H9 (cell line): ENCODE measurements at places on chromosomes 5 and 9. TPM values are rescaled to one million over a fixed set of nuclear protein-coding genes. Genes with fewer than 3 reads are reported as not detected.
A peak's percentile ranks its signal among the peaks of the same experiment; 100 is the strongest.

The GPX3 gene
- 20.4 and 20.9 TPM in 2 replicates for total RNA-seq

GRCh38 chr9:77375956-77376532, 198.7 kb downstream of the VPS13A start:
- DNase-seq, result no peak
- no peak overlapping the region for H3K4me3 ChIP-seq
- H3K4me1 ChIP-seq, result no peaks in the 10 kb centered on the region
- H3K27ac ChIP-seq, result no peak overlapping the region
- H3K27me3 ChIP-seq, result no peaks in the 10 kb centered on the region

GRCh38 chr5:109191153-109191558, 218.6 kb downstream of the PJA2 start:
- H3K4me1 ChIP-seq, result peaks cover 18% of the 10 kb centered on the region; the same call in 1 of the 2 replicates
- no peak for DNase-seq
- no peak overlapping the region for H3K4me3 ChIP-seq
- no peaks in the 10 kb centered on the region for H3K36me3 ChIP-seq
- no peak overlapping the region for H3K27ac ChIP-seq

DNA sequence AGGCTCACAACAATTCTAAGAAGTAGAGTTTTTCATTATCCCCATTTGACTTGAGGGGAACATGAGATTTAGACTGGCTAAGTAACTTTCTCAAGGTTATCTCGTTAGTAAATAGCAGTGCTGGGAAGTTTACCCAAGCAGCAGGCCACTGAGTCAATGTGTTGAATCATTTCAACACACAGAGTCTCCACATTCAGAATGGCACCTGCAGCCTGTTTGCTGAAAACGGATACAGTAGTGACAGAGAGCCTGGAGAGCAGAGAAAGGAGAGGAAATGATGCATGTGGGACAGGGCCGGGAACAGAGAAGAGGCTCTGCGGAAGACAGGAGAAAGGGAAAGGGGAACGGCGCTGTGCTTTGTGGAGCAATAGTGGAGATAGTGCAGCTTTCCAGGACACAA, 33.5 kb upstream of the ZSWIM6 start:
- DNase-seq, result no peak
- no peak overlapping the region for H3K4me3 ChIP-seq
- H3K36me3 ChIP-seq, result no peaks in the 10 kb centered on the region

The CCL21 gene
- total RNA-seq, result not detected in 2 replicates

The PAM gene
- total RNA-seq, result 31.5 and 34.9 TPM in 2 replicates

DNA sequence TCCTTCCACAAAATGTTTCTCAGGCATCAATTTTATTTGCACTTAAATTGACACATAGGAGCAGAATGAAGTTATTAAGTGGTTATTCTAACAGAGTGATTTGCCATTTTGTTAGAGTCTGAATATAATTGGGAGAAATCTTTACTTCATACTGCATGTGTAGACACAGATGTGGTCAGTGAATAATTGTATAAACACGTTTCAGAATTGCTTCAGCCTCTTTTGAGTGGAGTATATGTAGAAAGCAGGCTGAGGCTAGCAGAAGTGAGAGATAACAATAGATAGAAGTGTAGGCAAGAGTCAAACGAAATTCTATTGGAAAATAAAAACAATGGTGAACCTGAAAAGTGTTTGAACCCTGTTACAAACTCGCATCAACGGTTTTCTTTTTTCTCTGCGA, 270.7 kb downstream of the TMEM167A start:
- no peak overlapping the region for H3K4me3 ChIP-seq
- no peak for DNase-seq
- no peak overlapping the region for H3K27ac ChIP-seq
- no peaks in the 10 kb centered on the region; the same call in 1 of the 2 replicates for H3K4me1 ChIP-seq
- H3K27me3 ChIP-seq, result no peaks in the 10 kb centered on the region

DNA sequence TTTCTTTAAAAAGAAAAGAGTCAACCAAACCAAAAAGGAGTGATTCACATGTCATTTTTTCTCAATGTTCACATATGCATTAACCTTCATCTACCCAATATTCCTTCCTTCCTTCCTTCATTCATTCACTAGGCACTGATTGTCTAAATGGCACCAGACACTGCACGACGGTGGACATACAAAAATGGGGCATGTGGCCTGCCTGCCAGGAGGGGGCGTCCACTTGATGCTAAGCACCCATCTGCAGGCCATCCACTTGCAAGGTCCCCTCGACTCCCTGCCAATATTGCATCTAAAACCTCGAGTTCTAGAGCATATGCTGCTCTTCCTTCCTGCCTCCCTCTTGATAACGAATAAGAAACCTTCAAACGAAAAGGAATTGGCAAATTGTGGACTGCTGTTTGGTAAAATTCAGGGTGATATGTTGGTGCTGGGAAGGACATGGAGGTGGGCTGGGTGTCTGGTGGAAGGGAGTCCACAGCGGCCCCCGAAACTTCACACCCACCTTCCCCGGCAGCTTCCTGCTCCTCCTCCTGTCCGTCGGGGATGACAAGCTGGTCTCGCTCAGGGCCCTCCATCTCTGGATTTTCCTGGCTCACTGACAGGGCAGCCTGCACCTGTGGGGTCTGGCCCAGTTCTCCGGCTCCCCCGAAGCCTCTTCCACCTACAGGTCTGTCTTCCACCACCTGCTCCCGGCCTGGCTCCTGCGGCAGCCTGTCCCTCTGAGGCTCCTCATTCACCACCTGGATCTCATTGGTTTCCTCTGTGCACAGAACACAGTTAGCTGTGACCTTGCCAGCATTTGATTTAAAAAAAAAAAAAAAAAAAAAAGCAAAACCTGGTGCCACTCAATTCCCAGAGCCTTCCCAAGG, 64.3 kb downstream of the GOLM1 start:
- H3K4me3 ChIP-seq, result no peak overlapping the region
- H3K4me1 ChIP-seq, result no peaks in the 10 kb centered on the region
- H3K36me3 ChIP-seq, result peaks cover 46% of the 10 kb centered on the region; the same call in 2 of the 3 replicates
- DNase-seq, result peak; percentile 68
- no peaks in the 10 kb centered on the region; the same call in 1 of the 2 replicates for H3K27me3 ChIP-seq
- H3K27ac ChIP-seq, result no peak overlapping the region

The NR5A1 gene
- 0.37 and 0.46 TPM in 2 replicates for total RNA-seq

The PCDHGB3 gene
- total RNA-seq, result 1.6 and 1.7 TPM in 2 replicates

DNA sequence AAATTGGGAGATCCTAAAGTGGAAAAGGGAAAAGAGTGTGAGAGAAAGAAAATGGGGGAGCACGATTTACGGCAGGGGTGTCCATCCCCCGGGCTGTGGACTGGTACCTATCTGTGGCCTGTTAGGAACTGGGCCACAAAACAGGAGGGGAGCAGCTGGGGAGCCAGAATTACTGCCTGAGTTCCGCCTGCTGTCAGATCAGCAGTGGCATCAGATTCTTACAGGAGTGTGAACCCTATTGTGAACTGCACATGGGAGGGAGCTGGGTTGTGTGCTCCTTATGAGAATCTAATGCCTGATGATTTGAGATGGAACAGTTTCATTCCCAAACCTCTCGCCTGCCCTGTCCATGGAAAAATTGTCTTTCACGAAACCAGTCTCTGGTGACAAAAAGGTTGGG, 108.3 kb upstream of the ADAMTSL1 start:
- H3K27me3 ChIP-seq, result no peaks in the 10 kb centered on the region
- no peak overlapping the region for H3K27ac ChIP-seq
- no peaks in the 10 kb centered on the region for H3K36me3 ChIP-seq
- no peak overlapping the region for H3K4me3 ChIP-seq

DNA sequence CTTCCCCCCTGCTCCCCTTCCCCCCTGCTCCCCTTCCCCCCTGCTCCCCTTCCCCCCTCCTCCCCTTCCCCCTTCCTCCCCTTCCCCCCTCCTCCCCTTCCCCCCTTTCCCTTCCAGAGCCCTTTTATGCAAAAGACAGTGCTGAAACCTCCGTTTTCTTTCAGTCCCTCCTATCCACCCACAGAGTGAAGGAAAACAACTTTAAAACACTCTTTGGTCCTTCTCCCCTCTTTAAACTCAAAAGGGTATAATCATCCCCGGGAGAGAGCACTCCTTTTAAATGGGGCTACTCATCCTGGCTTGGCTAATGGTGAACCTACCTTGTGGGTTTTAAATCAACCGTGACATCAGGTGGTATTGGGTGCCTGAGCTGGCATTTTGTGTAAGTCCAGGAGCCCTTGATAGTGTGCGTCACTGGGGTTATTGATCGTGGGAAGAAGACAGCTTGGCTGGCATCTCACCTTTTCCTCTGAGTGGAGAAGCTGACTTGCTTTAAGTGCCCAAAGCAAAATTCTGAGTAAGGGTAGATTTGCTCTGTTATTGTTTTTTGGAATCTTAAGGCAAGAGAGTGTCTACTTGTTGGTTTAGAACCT, 2.7 kb downstream of the LARP1 start:
- H3K4me1 ChIP-seq, result peaks cover 15% of the 10 kb centered on the region
- H3K27me3 ChIP-seq, result no peaks in the 10 kb centered on the region
- H3K27ac ChIP-seq, result no peak overlapping the region
- peak overlapping the region; percentile 74 for H3K4me3 ChIP-seq

- H3K27ac ChIP-seq, result no peak overlapping the region
- H3K4me3 ChIP-seq, result no peak overlapping the region
- H3K36me3 ChIP-seq, result peaks cover 4% of the 10 kb centered on the region
- no peaks in the 10 kb centered on the region for H3K4me1 ChIP-seq
- no peak for DNase-seq
These were observed 35.6 kb downstream of the CD180 start for GRCh38 chr5:67160985-67161384.

GRCh38 chr5:5191906-5192305, 51.8 kb downstream of the ADAMTS16 start:
- no peaks in the 10 kb centered on the region; the same call in 1 of the 2 replicates for H3K4me1 ChIP-seq
- H3K4me3 ChIP-seq, result no peak overlapping the region
- H3K36me3 ChIP-seq, result peaks cover 5% of the 10 kb centered on the region; the same call in 1 of the 2 replicates
- H3K27me3 ChIP-seq, result no peaks in the 10 kb centered on the region
- DNase-seq, result no peak

The WDR38 gene
- not detected in 2 replicates for total RNA-seq

GRCh38 chr5:169460896-169461295, 122.7 kb upstream of the SPDL1 start:
- H3K36me3 ChIP-seq, result no peaks in the 10 kb centered on the region; the same call in 2 of the 3 replicates
- H3K4me1 ChIP-seq, result no peaks in the 10 kb centered on the region; the same call in none of the 2 replicates
- H3K27me3 ChIP-seq, result no peaks in the 10 kb centered on the region
- no peak overlapping the region for H3K27ac ChIP-seq
- DNase-seq, result no peak

DNA sequence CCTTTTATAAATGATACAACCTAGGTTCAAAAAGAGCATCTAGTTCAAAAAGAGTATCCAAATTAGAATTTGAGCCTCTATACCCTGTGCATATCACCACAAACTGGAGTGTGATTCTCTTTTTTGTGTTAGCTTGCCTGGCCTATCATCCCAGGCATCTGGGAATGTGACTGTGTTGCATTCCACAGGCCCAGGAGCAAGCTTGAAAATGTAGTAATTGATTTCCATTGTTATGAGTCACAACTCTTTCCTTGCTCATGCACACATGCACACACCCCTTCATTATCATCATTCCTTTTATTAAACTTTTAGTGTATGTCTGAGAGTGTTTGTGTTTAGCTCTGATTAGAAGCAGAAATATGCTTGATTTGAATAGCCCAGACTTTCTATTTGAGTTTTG, 75.2 kb downstream of the FCHO2 start:
- H3K4me3 ChIP-seq, result no peak overlapping the region
- H3K27ac ChIP-seq, result peak overlapping the region; percentile 74
- no peaks in the 10 kb centered on the region for H3K27me3 ChIP-seq
- peak; percentile 45 for DNase-seq

DNA sequence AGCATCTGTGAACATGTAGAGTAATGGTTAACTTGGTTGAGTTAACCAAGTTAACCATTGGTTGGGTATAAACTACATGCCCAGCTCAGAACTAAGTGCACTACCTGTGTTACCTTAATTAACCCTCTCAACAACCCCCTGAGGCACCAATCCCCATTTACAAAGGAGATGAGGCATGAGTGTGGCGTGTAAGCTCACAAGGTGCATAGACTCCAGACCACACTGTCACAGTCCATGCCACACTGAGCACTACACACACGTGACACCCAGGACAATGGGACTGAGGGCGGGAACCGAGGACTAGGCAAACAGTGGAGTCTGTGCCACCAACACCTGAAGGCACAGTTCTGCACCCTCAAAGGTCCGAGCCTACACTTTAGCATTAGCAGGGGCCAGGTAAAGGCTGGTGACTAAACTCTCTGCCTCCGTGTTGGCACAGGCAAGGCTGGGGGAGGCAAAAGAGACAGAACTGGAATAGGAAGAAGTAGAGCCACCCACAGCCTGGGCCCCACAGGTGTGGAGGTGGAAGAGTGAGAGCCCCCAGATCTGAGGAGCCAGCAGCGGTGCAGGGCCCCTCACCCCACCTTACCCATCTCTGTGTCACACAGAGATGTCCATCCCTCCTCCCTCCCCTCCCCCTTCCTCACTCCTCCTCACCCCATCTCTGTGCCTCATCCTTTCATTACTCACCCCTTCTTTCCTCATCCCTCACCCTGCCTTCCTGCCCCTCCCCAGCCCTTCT, 2.2 kb upstream of the DNAJB5 start:
- no peaks in the 10 kb centered on the region for H3K27me3 ChIP-seq
- H3K4me3 ChIP-seq, result no peak overlapping the region
- no peak for DNase-seq
- H3K36me3 ChIP-seq, result peaks cover 3% of the 10 kb centered on the region
- H3K4me1 ChIP-seq, result peaks cover 7% of the 10 kb centered on the region; the same call in 1 of the 2 replicates
- H3K27ac ChIP-seq, result no peak overlapping the region

The ADAMTS2 gene
- 5.4 and 5.9 TPM in 2 replicates for total RNA-seq

The RGS7BP gene
- 0.31 and 0.33 TPM in 2 replicates for total RNA-seq

The KIF4B gene
- total RNA-seq, result 0.04 and 0.07 TPM in 2 replicates
